Erythroblast (primary cell): ENCODE measurements at places on chromosomes 13 and 19.

DNA sequence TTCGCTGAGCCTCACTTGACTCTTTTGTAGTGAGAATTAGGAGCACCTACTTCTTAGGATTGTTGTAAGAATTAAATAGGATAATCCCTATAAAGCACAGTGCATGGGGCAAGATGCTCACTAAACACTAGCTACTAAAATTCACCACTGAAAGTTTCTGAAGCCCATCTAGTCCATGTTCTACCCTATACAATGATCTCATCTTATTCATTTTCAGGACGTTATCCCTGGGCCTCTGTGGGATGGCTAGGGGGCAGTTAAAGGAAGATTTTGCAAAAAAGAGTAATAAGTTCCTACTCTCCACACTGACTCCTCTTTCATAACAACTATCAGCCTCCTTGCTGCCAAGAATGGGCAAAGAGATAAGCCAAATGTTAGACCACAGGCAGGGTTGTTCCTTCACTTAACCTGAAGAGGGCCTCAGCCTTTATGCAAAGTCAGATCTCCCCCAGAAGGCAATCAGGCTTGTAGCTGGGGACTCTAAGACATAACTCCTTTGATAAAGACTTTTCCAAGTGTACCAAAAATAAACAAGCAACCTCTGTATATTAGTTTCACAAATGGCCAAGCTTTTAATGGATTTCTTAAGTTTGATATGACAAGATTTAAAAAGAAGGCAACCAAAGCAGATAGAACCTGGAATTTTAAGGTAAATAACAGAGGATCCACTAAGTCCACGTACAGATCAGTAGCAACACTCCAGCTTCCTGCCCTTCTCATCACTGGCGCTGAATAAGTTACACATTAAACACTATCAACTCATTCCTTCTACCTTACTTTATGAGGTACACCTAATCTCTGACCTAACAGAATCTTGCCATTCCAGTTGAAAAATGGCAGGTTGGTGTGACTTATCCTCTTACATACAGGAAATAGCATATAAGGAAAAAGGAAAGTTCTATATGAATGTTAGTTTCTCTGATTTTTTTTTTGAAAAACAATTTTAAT is 44.4 kb downstream of the ELF1 start:
- DNase-seq, result peak; percentile 92

DNA sequence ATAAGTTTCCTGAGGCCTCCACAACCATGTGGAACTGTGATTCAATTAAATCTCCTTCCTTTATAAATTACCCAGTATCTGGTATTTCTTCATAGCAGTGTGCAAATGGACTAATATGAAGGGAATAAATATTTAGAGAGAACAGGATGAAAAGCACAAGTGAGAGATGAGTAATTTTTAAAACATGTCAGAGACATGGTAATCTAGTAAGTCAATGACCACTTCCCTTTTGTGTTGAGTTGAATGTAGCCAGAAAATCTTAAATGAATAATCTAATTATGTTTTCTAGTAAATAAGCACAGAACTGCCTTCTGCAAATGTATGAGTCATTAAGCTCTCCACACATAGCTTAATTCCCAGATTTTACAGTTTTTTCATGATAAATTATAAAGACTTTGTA is 524.1 kb upstream of the SLITRK5 start:
- no peak for DNase-seq

GRCh38 chr13:33787051-33787591 is 30.8 kb upstream of the RFC3 start:
- no peak for DNase-seq

- DNase-seq, result peak; percentile 66
Measured at GRCh38 chr13:27997904-27998522, 9.5 kb upstream of the URAD start.

DNA sequence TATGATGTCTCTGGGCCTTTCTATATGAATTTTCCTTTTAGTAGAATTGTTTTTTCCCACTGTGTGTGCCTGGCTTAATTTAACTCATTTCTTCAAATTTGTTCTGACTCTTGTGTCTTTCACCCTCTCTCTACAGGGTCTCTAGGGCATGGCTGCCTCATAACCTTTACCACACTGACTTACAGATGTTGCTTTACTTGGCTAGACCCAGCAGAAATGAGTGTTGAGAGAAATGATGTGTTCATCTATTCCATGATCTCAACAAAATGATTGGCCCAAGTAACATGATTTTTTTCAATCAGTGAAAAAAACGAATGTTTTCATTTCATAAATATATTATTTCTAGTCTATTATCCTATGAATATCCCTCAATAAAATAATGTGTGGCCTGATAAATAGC is 195.0 kb downstream of the GPC5 start:
- no peak for DNase-seq

GRCh38 chr19:57071444-57071843 is 48.3 kb upstream of the USP29 start:
- no peak for DNase-seq

DNA sequence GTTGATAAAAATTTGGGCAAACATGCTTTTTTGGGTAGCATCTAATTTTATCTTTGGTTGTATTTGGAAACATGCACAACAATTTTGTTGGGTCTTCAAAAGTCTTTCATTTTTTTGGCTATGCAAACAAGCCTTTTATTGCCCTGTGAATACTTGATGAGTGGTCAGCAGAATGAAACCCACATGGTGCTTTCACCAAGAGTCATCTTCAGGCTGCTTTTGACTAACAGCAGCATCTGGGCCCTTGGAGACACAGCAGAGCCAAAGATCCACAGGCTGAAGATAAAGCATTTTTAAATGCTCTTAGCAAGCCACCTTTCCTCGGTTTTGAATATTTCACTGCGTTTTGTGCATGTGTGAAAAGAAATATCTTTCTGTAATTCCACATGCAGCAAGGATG is 154.9 kb downstream of the FGF9 start:
- no peak for DNase-seq

DNA sequence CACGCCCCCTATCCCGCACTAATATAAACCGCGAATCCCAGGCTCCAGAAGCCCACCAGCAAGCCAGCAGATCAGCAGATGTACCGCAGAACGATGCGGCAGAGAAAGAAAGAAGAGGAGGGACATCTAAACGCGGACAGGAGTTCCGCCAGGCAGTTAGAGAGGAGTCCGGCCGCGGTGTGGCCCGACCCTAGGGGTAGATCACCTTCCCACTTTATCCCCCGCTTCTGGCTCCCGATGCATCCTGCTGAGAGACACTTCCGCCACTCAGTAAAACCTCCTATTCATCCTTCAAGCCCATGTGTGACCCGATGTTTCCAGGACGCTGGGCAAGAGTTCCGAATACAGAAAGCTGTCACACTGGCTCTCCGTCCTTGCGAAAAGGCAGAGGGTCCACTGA is 1046.8 kb downstream of the SLITRK5 start:
- no peak for DNase-seq

GRCh38 chr19:34990578-34991192 is 9.4 kb upstream of the GRAMD1A start:
- no peak for DNase-seq

DNA sequence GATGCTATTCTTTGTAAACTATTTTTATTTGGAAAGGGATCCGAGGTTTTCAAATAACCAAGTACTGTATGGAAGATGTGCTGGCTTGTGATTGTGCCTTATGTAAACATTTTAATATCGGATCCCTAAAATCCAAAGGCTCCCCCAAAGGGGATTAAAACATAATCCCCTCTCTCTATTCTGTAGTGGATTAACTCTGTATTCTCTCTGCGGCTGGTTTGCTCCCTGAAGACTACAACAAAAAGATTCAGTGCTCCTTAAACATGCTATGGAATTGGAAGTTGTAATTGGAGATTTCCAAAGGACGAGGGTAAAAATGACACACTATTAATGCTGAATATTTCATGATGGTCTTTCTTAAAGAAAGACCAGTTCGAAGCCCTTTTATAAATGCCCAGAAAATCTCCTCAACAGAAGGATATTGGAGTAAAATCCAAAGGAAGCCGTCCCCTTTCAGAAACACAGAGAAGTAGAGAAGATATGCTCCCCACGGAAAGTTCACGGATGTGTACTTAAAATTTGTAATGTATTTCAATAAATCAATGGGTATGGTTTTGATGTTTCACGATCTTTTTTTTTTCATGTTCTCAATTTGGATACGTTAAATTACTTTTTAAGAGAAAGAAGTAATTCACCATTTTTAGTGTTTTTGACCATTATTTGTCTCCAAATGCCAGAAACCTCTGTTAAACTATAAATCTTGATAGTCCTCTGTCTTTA is 6.5 kb downstream of the MAB21L1 start:
- DNase-seq, result no peak

- DNase-seq, result peak; percentile 56
Measured at GRCh38 chr19:48290771-48291488, 21.0 kb downstream of the ZNF114 start.
